ENCODE measurements at places on chromosomes 5 and 9.

DNA sequence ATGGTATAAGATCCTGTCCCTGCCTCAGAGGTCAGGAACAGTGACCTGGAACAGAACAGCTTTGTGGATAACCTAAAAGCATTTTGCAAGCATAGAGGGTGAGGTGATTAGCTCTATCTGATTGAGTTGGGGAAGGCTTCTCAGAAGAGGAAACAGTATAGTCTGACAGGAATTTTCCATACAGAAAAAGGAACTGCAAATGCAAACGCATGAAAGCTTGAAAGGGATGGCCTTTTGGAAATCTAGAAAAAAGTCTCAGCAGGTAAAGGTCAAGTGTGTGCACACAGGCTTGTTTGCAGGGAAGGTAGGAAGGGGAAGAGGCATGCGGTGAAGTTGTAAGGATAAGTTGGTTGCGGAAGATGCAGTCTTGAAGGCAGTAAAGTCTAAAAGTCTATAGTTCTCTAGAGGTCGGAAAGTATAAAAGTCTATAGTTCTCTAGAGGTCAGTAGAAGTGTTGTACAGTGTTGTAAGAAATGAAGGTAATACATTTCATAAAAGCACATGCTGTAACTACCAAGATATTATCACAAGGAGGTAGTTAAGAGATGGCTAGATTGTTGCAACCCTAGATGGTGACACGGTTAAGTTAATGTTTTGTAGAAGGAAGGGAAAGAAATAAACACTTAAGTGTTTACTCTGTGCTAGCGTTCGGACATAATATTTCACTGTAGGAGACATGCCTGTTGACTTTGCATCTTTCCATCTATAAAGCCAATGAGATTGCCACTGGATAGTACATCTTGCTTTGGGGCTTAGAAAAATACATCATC, 16.7 kb upstream of the HSPB3 start:
- no peak for DNase-seq

DNA sequence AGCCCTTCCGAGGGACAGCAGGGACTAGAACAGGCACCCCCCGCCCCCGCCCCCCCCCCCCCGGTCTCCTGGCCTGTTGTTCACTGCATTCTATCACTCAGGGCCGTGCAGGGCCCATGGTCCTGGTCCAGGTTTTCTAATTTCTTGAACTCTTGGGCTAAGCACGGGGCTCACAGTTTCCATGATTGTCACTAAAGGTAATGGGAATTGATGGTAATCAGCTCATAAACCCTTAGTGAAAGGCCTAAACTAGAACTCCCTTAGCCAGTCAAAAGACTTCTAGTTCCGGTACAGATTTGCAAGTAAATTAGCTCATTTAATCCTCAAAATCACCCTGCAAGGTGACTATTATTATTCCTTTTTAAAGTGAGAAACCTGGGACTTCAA, 14.7 kb upstream of the PWWP2A start:
- no peak for DNase-seq

DNA sequence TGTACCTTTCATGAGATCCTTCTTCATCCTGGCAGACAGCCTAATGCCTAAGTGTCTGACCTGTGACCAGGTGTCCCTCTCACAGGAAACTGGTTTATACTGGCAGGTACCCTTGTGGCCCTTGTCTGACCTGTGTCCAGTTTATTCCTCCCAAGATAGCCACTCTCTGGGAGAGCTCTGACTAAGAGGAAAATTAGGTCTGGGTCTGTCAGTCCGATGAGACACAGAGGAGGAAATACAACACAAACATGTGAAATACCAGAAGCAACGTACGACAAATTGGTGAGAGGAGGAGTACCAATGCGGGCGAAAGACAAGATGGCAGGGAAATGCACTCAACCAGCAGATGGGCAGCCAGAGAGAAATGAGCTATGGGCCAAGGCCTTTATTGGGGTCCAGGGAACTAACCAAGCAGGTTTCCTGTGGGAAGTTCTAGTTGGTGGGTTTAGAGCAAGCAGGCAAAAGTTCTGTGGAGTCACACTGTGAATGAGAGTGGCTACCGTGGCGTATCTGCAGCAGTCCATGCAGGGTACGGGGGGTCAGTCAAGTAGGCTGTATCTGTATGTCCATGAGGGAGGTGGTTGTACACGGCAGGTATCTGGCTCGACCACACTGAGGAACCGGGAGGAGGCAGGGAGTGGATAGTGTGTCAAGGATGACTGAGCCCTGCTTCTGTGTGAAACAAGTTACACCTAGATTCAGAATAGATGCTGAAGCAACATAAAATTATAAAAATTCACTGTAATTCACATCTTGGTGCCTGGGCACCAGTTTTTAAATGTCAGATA, 109.0 kb downstream of the MLLT3 start:
- no peak for DNase-seq

- DNase-seq, result no peak
Observed at GRCh38 chr5:76941442-76941841, 11.4 kb upstream of the CRHBP start.

GRCh38 chr9:137123468-137123837, 8.9 kb upstream of the DPP7 start:
- DNase-seq, result no peak

GRCh38 chr9:70954126-70954525, 167.3 kb downstream of the TRPM3 start:
- no peak for DNase-seq

DNA sequence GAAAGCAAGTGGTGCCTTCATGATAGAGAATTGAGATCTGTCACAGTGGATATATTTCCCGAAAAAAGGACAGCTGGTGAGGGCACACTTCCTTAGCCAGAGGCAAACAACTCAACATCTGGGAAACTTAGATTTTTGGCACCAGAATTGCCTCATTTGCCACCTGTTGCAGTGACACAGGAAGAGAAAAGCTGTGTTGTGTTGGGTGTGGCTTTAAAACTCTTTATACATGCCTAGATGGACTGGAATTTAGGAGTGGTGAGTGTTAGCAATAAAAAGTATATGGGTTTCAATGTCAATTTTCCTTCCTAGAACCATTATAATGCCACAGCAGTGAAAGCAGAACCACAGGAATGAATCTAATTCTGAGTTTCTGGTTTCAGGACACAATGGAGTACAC, 62.6 kb upstream of the CEMIP2 start:
- no peak for DNase-seq

DNA sequence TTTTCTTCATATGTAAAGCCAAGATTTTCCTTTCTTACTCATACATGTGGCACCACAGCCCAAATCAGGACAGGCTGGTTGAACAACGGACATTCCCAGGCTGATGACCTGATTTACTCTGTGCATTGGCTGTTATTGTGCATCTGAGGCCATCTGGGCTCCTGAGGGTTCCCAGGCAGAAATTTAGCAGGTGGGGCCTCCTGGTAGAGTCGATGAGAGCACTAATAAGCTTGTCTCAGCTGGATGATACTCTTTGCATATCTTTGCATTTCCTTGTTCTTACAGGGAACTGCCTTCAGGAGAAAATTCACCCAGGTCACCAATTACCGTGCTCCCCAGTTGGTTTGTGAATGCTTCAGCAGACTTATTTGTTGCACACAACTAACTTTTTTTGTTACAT, 605.1 kb downstream of the ELAVL2 start:
- no peak for DNase-seq

- no peak for DNase-seq
Observed at GRCh38 chr9:89596937-89597555, 7.8 kb upstream of the GADD45G start.

DNA sequence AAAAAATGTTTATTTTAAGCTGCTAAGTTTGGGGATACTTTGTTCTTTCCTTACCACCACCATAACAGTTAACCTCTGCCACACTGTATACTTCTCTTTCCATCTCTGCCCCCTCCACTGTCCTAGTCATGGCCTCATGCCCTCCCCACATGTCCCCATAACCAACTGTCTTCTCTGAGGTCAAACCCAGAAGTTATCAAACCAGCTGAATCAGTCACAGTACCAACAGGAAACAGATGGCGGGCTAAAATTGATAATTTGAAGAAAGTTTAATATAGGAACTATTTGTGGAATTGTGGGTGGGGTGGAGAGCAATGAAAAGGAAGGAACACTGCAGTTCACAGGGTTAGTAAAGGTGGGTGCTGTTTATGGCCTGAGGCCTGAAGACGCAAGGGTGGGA, 5.7 kb upstream of the DCTN4 start:
- DNase-seq, result no peak

DNA sequence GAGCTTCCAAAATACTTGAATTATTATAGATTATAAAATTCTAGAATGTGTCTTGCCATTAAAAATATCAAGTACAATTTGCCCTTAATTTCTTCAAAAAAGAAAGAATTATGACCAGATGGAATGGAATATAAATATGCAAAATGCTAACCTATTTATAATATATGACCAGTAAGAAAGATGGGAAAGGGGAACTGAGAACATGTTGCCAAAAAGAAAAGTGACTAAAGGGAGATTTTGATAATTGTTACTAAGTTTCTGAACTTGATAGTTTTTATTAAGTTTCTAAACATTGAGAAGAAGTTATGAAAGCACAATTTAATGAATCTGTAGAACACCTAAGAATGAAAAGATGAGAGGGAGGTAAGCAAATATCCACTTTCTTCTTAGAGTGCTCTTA, 188.4 kb upstream of the NR4A3 start:
- DNase-seq, result no peak

DNA sequence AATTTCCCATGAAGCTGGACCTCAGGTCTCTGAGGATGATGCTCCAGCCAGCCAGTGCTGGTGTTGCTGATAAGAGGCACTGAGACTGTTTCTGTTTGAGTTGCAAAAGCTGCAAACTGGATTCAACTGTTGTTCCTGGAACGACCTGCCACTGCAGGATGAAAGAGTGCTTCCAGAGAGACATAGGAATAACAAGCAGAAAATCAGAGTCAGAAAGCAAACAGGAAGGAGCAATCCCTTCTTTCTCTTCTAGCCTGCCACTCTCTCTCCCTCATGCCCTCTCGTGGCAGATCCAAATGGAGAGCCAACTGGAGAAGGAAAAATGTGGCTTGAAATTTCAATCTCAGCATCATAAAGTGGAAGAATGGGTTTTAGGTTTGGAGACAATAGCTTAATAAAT, 110.4 kb downstream of the STARD4 start:
- no peak for DNase-seq

- DNase-seq, result peak; percentile 70
Observed at GRCh38 chr9:120845255-120845654, 2.5 kb upstream of the PSMD5 start.

DNA sequence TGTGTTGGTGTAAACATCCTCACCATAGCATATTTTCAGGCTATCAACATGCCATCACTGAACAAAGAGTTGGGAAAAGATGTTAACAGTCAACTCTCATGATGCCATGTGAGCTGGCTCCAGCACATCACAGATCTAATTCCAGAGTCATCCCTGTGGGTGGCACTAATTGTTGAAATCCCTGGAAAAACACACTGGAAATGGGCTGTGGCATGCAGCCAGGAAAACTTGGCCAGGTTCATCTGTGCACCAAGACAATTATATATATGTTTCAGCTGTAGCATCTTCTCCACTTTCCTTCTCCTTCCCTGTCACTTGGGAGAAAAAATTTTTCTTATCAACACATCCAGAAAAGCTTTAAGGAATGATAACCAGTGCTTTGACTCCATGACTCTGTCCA, 313.7 kb downstream of the TRIM32 start:
- DNase-seq, result no peak

- DNase-seq, result no peak
Observed at GRCh38 chr9:33136721-33137670, 30.1 kb downstream of the B4GALT1 start.

- DNase-seq, result no peak
Observed at GRCh38 chr5:89087551-89088318, 204.8 kb upstream of the MEF2C start.

- DNase-seq, result no peak
Observed at GRCh38 chr5:108649646-108650045, 98.1 kb upstream of the FER start.

GRCh38 chr9:104950838-104951237, 22.9 kb upstream of the ABCA1 start:
- DNase-seq, result no peak

GRCh38 chr5:115544043-115544435, 536 bp downstream of the FEM1C start:
- DNase-seq, result peak; percentile 68

- no peak for DNase-seq
Observed at GRCh38 chr9:9750719-9751118, 862.1 kb downstream of the PTPRD start.

DNA sequence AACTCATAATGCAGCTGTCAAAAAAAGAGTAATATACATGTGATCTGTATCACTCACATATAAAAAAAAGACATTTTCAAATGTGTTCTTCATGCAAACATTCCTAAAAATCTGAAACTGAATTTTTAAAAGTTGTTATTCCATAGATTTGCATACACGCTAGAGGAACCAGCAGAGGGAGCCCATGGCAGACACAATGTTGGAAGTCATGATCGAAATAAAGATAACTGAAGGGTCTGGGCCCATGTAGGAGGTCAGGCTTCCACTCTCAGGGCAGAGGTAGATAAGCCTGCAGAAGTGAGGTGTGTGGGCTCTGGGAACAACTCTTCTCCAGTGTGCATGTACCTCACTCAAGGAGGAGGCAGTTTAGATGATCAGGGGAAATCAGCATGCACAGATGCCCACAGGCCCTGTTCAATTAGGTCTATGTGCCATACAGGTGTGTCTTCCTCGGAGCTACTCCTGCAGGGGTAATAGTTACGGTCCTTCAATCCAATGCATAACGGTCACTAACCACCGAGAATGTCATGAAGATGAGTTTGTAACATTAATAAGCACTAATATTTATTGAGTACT, 208.6 kb downstream of the EPB41L4A start:
- DNase-seq, result peak; percentile 9
